Transverse colon (tissue), 4 donors: ENCODE measurements at places on chromosomes 5 and 9. TPM values are rescaled to one million over a fixed set of nuclear protein-coding genes. Genes with fewer than 3 reads are reported as not detected.

The DND1 gene
- 1.5 TPM for total RNA-seq

The TMEM215 gene
- not detected for total RNA-seq

GRCh38 chr5:61666064-61666621 is 334.1 kb downstream of the ZSWIM6 start:
- H3K4me3 ChIP-seq, result no peak overlapping the region
- no peaks in the 10 kb centered on the region for H3K36me3 ChIP-seq
- peaks cover 12% of the 10 kb centered on the region for H3K4me1 ChIP-seq

GRCh38 chr9:131965103-131965502 is 114.6 kb downstream of the MED27 start:
- H3K4me3 ChIP-seq, result no peak overlapping the region
- H3K4me1 ChIP-seq, result no peaks in the 10 kb centered on the region
- H3K27me3 ChIP-seq, result no peaks in the 10 kb centered on the region
- H3K27ac ChIP-seq, result no peak overlapping the region

GRCh38 chr9:73714294-73714693 is 562.6 kb downstream of the ANXA1 start:
- H3K27me3 ChIP-seq, result no peaks in the 10 kb centered on the region
- no peak for DNase-seq
- no peaks in the 10 kb centered on the region for H3K36me3 ChIP-seq
- H3K4me1 ChIP-seq, result no peaks in the 10 kb centered on the region
- no peak overlapping the region for H3K27ac ChIP-seq
- H3K4me3 ChIP-seq, result no peak overlapping the region

DNA sequence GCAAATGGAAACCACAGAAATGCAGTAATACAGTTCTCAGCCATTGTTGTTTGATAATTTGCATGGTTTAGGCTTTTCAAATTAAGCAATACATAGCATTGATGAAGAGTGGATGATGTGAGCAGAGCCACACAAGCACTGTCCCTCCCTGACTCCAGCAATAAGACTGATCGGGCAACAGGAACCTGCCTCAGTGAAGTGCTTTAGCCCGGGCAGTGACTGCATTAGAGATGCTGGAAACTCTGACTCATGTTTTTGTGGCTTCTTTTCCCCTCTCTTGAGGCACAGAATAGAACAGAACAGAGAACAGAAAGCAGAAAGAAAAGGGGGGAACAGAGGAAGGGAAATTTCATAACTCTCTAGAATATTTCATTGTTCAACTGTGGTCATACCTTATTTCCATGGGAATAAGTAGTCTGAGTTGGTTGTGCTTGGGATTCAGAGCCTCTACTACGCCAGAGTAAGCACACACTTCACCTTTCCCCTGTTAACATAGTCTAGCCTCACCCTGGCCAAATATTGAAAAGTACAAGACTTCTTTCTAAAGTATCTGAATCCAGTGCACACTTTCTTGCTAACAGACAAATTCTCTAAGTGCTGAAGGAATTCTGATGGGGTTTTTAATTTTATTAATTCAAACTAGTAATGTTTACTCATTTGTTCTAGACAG is 164.8 kb upstream of the VCAN start:
- no peak overlapping the region for H3K27ac ChIP-seq
- peak; percentile 11 for DNase-seq
- H3K4me1 ChIP-seq, result peaks cover 4% of the 10 kb centered on the region
- no peak overlapping the region for H3K4me3 ChIP-seq
- no peaks in the 10 kb centered on the region for H3K27me3 ChIP-seq
- H3K36me3 ChIP-seq, result no peaks in the 10 kb centered on the region

DNA sequence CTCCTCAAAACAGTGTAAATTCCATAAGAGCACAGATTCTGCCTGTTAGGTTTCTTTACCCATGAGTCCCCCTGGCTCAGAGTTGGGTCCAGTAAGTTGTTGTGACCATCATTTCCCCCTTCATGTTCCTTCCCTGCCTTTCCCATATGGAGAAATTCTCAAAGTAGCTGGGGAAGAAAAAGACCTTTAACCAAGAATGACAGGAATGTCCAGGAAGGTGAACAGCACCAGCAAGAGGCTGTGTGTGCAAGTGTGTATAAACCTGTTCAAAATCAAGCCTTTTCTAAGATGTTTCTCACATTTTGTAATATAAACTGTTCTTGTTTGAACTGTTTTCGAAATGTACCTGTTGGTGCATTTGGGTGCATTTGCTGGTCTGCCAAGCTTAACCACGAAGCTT is 238.2 kb downstream of the SLIT3 start:
- no peak overlapping the region for H3K27ac ChIP-seq
- no peak overlapping the region for H3K4me3 ChIP-seq
- no peak for DNase-seq
- peaks cover 8% of the 10 kb centered on the region for H3K27me3 ChIP-seq
- H3K4me1 ChIP-seq, result no peaks in the 10 kb centered on the region

- no peak overlapping the region for H3K4me3 ChIP-seq
- H3K36me3 ChIP-seq, result no peaks in the 10 kb centered on the region
- no peak overlapping the region for H3K27ac ChIP-seq
- H3K27me3 ChIP-seq, result no peaks in the 10 kb centered on the region
- DNase-seq, result no peak
- H3K4me1 ChIP-seq, result peaks cover 23% of the 10 kb centered on the region
Measured at GRCh38 chr9:34663303-34663605, 797 bp upstream of the CCL27 start.
